HFF-Myc (cell line): ENCODE measurements at places on chromosomes 6 and 20.

DNA sequence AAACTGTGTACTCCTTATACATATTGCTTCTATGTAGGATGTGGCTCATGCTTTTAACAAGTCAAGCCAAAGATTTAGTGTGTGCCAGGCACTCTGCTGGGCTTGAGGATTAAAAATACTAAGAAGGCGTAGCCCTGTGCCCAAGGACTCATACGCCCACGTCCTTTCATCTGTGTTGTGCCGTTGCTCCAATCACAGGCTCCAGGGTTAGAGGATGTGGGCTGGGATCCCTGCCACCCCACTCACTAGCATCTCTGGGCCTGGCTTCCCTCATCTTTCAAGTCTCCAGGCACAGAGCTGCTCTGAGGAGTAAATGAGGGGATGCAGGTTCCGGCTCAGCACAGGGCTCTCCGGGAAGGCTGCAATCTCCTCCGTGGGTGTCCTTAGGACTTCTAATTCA lies 214.2 kb downstream of the SYNDIG1 start:
- DNase-seq: no peak

DNA sequence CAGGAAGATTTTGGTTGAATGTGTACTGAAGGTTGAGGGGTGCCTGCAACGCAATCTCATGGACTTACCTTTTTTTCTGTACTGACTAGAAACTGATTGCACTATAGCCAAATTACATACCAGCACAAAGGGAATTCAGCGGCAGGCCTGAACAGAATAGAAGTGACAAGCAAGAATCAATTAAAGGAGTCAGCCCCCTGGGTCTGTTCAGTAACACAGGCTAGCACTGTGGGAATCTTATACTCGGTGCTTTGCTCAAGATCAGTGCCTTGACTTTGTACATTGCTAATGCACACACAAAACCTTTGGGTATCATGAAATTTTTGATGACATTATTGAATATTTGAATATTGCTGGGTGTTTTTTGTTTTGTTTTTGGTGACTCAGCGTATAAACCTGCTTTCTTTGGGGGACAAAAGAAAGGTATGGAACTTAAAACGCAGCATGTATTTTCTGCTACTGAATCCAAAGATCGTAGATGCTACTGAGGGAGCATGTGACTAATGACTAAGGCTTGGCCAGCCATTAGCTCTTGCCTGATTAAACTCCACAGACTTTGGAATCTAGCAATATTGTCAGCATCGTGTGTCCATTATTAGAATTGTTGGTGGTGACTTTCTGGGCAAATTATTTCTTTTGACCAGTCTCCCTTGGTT lies 236.6 kb downstream of the ARID1B start:
- DNase-seq: no peak

- no peak for DNase-seq
Measured at GRCh38 chr6:109955491-109955890, 22.6 kb upstream of the GPR6 start.

- peak; percentile 20 for DNase-seq
Measured at GRCh38 chr6:166313255-166314070, 5.3 kb upstream of the PRR18 start.

DNA sequence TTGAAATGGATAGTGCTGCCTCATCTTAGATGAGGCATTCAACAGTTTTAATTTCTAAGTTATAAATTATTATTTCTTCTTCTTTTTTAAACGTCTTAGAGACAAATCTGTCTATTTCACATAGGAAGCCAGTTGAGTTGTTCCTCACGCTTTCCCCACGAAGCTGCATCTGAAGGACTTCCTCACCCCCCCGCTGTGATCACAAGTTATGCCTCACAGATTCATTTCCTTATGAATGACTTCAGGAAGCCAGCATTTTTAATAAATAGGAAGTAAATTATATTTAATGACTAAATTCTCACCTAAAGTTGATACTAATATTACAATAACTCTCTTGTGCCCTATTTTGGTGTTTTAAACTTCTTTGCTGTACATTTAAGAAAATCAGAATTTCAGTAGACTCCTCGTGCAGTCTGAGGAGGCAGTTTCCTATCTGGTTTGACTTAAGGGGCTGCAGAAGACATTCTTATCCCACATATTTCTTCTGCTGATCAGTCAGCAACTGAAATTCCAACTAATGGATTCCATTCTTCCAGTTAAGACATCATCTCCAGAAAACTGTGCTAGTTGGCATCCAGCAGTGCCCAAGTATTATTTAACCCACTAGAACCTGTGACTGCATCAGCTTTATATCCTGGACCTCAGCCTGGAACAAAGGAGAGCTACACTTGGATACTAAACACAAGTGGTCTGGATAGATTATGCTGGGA lies 182.7 kb upstream of the CCN2 start:
- no peak for DNase-seq

GRCh38 chr6:140285998-140286690 lies 911.7 kb upstream of the CITED2 start:
- DNase-seq: no peak

DNA sequence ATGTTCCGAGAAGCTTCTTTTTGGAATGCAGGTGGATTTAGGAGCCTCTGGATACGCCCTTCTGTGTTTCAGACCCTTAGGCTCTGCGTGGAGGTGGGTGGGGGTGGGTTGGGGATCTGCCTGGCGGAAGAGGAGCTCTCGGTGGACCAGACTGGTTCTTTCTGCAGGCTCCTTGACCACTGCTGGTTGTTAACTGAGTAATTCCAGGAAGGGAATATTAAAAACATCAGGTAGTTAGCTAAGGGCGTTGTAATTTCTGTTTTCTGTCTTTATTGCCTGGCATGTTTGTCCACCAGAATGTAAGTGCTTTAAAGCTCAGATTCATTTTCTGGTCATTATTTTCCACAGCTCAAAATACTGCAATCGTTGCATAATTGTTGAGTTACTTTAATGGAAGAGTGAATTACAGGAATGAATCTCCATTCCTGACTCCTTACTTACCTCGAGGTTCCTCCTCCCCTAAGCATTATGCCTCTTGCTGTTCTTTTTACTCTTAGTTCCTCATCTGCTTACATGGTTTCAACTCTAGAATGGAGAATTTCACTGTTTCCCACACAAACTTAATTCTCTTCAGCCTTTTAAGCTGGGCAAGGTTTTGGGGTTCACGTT lies 5.9 kb downstream of the CDYL start:
- no peak for DNase-seq

DNA sequence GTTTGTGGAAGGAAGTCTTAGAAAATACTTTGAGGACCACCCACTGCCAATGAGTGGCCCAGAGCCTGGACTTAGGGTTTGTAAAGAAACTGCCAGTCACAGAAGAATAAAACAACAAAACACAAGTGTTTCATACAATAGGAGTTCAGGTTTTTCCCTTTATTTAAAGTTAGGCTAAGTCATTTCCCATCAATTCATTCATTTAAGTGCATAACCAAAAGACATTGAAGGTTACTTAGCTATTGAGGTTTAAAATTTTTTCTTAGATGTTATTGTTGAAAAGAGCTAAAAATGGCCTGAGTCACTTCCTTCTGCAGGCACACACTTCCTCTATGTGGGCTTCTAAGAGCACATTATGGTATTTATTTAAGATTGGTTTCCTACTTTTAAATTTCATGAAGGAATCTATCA lies 54.2 kb downstream of the ARMC2 start:
- no peak for DNase-seq

DNA sequence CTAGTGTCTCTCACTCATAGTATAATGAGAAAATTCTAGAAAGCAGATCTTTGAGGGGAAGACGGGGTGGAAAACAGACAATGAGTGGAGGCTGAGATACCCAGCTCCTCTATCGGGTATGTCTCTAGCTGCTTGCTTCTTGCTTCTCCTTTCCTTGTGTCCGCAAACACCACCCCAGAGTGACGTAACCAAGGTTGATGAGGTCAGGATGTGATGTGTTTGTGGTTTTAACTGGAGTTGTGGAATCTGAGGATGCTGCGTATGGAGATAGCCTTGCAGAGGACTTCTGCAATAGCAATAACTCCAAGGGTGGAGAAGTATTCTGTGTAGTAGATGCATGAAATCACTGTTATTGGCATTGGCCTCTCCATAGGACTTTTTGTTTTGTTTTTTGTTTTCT lies 132.7 kb upstream of the IFNGR1 start:
- DNase-seq: no peak

DNA sequence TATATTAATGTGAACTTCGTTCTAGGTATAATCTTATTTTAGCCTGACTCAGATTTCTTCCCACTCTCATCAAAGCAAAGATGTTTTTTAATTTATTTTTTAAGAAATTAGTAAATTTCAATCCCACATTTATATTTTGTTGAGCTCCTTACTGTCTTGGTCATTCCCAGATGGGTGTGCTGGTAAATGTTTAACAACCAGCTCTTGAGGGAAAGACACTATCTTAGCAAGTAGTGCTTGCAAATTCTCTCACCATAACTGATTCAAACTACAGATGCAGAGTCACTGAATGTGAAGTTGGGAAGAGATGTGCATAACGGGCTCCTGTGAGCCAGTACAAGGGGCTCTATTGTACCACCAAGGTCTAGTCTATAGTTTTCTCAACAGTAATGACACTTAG lies 29.8 kb upstream of the BTN3A2 start:
- DNase-seq: no peak

- DNase-seq: no peak
Measured at GRCh38 chr20:3863317-3863716, 16.7 kb downstream of the MAVS start.

DNA sequence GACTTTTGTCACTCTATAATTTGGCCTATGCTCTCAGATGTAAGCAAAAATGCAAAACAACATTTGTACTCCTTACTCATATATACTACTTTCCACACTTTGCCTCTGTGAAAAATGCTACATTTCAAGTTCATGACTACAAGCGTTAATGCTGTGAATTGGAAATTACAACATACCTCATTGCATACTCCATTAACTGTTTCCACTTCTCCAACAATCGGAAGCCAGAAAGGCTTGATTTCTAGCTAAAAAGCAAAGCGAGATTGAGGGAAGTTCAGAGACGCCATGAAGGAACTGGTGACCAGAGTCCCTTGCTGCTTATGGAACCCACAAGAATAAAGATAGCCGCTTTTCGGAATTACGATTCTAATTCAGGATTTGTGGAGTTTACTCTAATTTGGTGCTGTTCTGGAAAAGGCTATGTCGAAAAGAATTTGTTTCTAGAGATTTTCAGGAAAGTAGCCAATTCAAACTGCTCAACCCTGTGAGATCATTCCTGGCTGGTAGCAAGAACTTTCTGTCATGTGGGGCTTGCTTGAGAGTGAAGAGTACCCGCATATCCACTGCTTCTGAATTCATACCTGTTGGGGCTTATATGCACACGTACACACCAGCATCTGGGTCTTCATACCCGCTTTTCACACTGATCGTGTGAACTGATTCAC lies 98.0 kb upstream of the CITED2 start:
- no peak for DNase-seq

DNA sequence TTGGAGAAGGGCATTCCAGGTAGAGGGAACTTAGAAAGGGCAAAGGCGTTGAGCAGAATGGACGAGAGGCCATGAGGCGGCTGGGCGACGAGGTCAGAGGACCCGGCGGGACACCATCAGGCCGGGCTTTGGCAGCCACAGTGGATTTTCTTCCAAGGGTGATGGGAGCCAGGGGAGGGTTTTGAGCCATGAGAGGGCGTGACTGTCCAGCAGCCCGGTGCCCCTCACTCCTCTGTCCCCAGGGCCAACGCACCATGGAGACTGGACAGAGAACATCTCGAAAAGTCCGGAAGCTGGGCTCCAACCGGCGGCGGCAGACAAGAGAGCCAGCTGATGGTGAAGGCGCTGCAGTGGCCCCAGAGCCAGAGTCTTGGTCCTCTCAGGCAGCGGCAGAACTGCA lies 6.4 kb downstream of the RAB44 start:
- no peak for DNase-seq

GRCh38 chr20:8616792-8617191 lies 452.1 kb upstream of the PLCB4 start:
- no peak for DNase-seq

GRCh38 chr6:109311471-109311870 lies 70.8 kb downstream of the CD164 start:
- no peak for DNase-seq

- no peak for DNase-seq
Measured at GRCh38 chr20:2379511-2380229, 1.0 kb upstream of the TGM6 start.

- no peak for DNase-seq
Measured at GRCh38 chr6:163571730-163572129, 157.2 kb downstream of the QKI start.

GRCh38 chr6:135784507-135784906 lies 67.0 kb upstream of the PDE7B start:
- DNase-seq: no peak

DNA sequence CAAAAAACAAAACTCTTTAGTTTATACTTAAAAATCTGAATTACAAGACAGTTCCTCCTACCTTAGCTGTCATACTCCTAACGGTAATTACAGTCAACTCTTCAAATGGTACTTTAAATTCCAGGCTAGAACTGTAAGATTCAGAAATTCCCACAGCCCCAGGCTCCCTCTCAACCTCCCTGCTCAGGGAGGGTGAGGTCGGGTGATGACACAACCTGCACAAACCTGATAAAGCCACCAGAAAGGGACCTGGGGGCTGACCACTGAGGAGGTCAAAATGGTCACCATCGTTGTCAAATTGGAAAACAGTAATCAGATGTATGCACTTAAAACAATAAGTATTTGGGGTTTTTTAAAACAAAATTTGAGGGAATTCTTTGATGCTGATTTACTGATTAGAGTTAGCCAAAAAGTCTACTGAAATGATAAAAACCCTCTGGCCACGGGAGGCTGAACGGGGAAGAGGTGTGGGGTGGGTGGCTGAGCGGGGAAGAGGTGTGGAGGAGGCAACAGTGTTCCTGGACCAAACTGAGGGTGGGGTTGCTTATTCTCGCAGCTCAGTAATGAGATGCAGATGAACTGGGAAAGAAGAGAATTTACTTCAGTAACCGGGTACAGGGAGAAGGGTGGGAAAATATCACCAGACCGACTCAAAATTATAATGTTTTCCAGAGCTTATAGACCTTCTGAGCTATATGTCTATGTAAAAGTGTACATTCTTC lies 52.4 kb downstream of the SLC22A1 start:
- DNase-seq: no peak

DNA sequence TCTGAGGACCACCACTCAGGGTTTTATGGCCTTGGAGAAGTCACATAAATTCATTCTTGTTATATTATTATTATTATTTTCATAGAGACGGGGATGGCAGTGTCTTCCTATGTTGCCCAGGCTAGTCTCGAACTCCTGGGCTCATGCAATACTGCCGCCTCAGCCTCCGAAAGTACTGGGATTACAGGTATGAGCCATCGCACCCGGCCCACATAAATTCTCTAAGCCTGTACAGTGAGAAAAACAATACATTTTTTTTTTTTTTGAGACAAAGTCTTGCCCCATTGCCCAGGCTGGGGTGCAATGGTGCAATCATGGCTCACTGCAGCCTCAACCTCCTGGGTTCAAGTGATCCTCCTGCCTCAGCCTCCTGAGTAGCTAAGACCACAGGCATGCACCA lies 753 bp upstream of the FASTKD5 start:
- no peak for DNase-seq

GRCh38 chr6:38114976-38115625 lies 295.6 kb downstream of the ZFAND3 start:
- DNase-seq: no peak

- DNase-seq: no peak
Measured at GRCh38 chr20:29743101-29743931, 1514.1 kb upstream of the DEFB115 start.
